ENCODE measurements at places on chromosomes 5 and 9. TPM values are rescaled to one million over a fixed set of nuclear protein-coding genes. Genes with fewer than 3 reads are reported as not detected.

LCN12 gene
- 0.44 TPM for total RNA-seq

GRCh38 chr5:154587123-154588026, 109.3 kb upstream of the HAND1 start:
- no peak overlapping the region for H3K4me3 ChIP-seq
- no peak for DNase-seq
- H3K27ac ChIP-seq = no peak overlapping the region
- H3K27me3 ChIP-seq = peaks cover 6% of the 10 kb centered on the region
- no peaks in the 10 kb centered on the region for H3K4me1 ChIP-seq
- H3K36me3 ChIP-seq = no peaks in the 10 kb centered on the region

GDNF gene
- 1.6 TPM for total RNA-seq

DNA sequence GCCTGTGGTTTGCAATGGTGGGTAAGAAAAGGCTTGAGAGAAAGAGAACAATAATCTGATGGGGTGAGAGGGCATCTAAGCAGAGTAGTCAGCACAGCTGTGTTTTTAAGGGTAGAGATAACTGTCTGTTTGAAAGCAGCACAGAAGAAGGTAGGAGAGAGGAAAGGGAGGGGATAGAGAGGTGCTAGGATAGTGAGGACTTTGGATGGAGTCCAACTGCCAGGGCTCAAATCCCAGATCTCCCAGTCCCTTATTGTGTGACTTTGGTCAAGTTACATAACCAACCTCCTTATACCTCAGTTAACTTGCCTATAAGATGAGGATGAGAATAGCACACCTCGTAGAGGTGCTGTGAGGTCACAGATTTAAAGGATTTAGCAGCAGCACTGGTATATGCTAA, 55.6 kb downstream of the GPR21 start:
- no peaks in the 10 kb centered on the region for H3K4me1 ChIP-seq
- no peak for DNase-seq
- H3K4me3 ChIP-seq = no peak overlapping the region
- H3K27ac ChIP-seq = no peak overlapping the region
- H3K36me3 ChIP-seq = peaks cover 52% of the 10 kb centered on the region
- no peaks in the 10 kb centered on the region for H3K27me3 ChIP-seq

DNA sequence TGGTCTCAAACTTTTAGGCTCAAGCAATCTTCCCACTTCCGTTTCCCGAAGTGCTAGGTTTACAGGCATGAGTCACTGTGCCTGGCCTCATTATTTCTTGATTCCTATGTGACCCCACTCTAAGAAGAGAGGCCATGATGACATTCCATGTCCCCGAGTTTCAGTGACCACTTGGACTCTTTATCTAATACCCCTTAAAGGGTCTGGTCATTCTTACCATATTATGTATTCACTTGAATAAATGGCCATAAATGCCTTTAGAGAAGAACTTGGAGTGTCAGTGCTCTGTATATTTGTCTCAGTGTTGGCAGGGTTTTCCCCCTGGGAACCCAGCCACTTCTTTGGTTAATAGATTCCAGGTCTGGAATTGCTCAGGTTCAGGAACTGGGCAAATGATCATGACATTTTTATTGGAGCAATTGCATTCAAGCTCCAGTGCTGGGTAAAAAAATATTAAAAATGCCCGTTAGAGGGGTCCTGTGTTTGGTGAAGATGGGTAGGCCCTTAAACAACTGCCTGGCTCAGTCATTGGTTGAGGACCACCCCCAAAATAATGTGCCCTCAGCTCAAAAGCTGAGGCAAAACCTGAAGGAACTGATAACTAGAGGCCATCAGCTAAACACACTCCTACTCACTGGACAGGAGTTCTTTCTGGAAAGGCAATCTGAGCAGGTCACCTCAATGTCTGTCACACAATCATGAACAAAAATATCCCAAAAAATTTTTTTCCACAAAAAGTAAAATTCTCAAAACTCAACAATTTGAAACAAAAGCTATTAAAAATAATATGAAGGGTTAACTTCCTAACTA, 186.6 kb upstream of the ZNF608 start:
- H3K36me3 ChIP-seq = no peaks in the 10 kb centered on the region
- H3K4me3 ChIP-seq = no peak overlapping the region
- DNase-seq = peak; percentile 70
- no peaks in the 10 kb centered on the region for H3K27me3 ChIP-seq
- H3K4me1 ChIP-seq = no peaks in the 10 kb centered on the region

DRD1 gene
- total RNA-seq = under 0.01 TPM

DNA sequence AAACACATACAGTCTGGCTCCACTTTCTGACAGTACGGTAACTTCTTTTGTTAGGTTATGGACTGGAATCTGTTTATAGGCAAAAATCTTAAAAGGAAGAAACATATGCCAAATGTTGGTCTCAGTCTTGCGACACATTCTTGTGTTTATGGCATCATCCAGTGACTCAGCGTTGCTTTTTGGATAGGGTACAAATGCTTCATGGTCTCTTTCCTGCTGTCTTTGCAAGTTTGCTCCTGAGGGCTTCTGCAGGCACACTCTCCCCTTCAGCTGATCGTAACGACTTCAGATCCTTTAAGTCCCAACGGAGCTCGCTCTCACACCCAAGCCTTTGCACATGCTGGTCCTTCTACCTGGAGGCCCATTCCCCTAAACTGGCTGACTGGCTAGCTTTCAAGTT, 23.6 kb upstream of the TNFSF8 start:
- no peaks in the 10 kb centered on the region for H3K4me1 ChIP-seq
- H3K27me3 ChIP-seq = no peaks in the 10 kb centered on the region
- H3K36me3 ChIP-seq = no peaks in the 10 kb centered on the region
- H3K4me3 ChIP-seq = no peak overlapping the region
- H3K27ac ChIP-seq = no peak overlapping the region

RASEF gene
- 0.31 TPM for total RNA-seq

GRCh38 chr9:135221951-135222631, 134.6 kb downstream of the OLFM1 start:
- peaks cover 29% of the 10 kb centered on the region for H3K27me3 ChIP-seq
- no peak for DNase-seq
- H3K36me3 ChIP-seq = no peaks in the 10 kb centered on the region
- no peak overlapping the region for H3K27ac ChIP-seq
- no peak overlapping the region for H3K4me3 ChIP-seq

DNA sequence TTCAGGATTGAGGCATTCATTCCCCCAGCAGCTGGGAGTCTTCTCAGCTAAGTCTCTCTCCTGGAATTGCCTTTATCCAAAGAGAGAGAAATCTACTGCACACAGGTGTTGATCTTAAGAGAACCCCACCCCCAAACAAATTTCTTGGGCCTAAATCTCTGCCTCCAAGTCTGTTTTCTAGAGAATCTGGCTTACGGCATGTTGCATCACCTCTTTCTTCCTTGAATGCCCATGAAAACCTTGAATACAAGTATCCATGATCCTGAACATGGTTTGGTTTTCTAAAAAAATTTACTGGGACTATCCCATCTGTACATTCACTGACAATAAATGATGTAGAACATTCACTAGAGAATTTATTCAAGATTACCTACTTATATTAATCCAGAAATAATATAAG, 401.6 kb downstream of the PDE4D start:
- H3K4me1 ChIP-seq = peaks cover 3% of the 10 kb centered on the region
- H3K36me3 ChIP-seq = no peaks in the 10 kb centered on the region
- no peak for DNase-seq
- H3K27me3 ChIP-seq = no peaks in the 10 kb centered on the region
- no peak overlapping the region for H3K4me3 ChIP-seq

TNFSF8 gene
- 0.49 TPM for total RNA-seq

GRCh38 chr5:80799041-80799440, 144.3 kb upstream of the DHFR start:
- H3K36me3 ChIP-seq = peaks cover 4% of the 10 kb centered on the region
- H3K4me3 ChIP-seq = no peak overlapping the region
- H3K27ac ChIP-seq = no peak overlapping the region
- no peaks in the 10 kb centered on the region for H3K27me3 ChIP-seq

ADAMTSL2 gene
- 4.7 TPM for total RNA-seq

GRCh38 chr9:33116860-33117259, 40.4 kb upstream of the SMU1 start:
- DNase-seq = peak; percentile 57
- peaks cover 15% of the 10 kb centered on the region for H3K4me1 ChIP-seq
- no peak overlapping the region for H3K4me3 ChIP-seq
- peak overlapping the region; percentile 81 for H3K27ac ChIP-seq

DNA sequence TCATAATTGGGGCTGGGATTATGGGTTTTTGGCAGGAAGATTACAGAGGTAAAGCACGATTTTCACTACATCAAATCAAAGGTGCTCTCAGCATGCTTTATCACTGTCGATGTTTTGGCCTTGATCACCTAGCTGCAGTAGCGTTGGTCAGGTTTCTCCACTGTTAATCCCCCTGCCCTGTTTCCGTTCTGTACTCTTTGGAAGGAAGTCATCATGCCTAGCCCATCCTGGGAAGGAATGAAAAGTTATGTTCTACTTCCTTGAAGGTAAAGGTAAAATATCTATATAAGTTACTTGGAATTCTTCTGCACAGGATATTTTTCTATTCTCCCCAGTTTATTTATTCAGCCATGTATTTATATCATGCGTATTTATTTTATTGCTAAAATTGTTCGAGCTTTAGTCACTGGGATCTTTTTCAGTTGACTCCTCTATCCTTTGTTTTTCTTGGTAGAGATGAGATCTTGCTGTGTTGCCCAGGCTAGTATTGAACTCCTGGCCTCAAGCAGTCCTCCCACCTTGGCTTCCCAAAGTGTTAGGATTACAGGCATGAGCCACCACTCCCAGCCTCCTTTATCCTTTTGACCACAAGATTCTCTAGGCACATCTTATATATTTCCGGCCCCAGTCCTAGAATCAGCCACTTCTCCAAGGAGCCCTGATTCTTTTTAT, 25.3 kb downstream of the FAF2 start:
- no peak overlapping the region for H3K4me3 ChIP-seq
- H3K4me1 ChIP-seq = no peaks in the 10 kb centered on the region
- no peak overlapping the region for H3K27ac ChIP-seq
- DNase-seq = no peak

GRCh38 chr9:112084334-112084733, 90.8 kb downstream of the SUSD1 start:
- H3K4me3 ChIP-seq = no peak overlapping the region
- no peak for DNase-seq
- no peaks in the 10 kb centered on the region for H3K4me1 ChIP-seq
- no peak overlapping the region for H3K27ac ChIP-seq

DNA sequence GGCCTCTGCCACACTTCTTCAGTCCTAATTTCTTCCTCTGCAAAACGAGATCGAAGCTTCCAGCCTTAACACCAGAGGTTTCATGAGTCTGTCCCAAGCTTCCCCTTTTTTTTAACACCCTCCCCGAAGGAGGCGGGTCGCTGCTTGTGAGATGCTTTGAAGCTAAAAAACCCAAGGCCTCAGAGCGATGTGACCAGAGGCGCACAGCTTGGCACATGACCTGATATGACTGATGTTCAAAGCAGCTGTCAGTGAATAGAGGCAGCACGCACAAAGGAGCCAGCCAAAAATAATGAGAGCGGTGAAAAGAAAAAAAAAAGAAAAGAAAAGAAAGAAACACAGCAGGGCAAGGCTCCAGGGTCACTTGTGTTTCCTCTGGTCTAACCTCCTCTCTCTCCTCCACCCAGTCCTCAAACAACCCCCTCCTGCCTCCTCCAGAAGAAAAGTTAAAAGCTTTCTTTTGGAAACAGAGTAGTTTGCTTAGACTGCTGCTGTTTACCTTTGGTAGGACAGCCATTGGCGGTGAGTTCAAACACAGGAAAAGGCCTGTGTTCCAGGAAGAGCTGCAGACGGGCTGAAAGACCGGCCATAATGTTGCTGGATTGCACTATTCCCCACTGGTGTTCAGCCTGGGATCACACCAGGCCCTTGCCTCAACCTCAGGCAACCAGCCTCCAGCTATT, 10.9 kb upstream of the ZNF366 start:
- no peaks in the 10 kb centered on the region for H3K27me3 ChIP-seq
- no peaks in the 10 kb centered on the region for H3K36me3 ChIP-seq
- peaks cover 14% of the 10 kb centered on the region for H3K4me1 ChIP-seq
- H3K27ac ChIP-seq = peak overlapping the region; percentile 57
- H3K4me3 ChIP-seq = no peak overlapping the region

- no peak overlapping the region for H3K27ac ChIP-seq
- no peak for DNase-seq
- no peaks in the 10 kb centered on the region for H3K4me1 ChIP-seq
Measured at GRCh38 chr5:9173281-9174048, 372.4 kb downstream of the SEMA5A start.

ENG gene
- 9.3 TPM for total RNA-seq

GRCh38 chr5:144451187-144451973, 280.7 kb downstream of the KCTD16 start:
- H3K36me3 ChIP-seq = no peaks in the 10 kb centered on the region
- H3K4me3 ChIP-seq = no peak overlapping the region
- H3K27ac ChIP-seq = no peak overlapping the region

DNA sequence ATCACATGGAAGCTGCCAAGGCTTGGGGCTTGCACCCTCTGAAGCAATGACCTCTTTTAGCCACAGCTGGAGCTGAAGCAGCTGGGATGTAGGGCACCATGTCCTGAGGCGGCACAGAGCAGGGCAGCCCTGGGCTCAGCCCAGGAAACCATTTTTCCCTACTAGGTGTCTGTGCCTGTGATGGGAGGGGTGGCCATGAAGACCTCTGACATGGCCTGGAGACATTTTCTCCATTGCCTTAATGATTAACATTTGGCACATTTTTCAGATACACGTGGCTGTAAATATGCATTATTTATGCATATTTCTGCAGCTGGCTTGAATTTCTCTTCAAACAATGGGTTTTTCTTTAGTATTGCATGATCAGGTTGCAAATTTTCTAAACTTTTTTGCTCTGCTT, 81.7 kb downstream of the OSMR start:
- no peak overlapping the region for H3K27ac ChIP-seq
- peaks cover 5% of the 10 kb centered on the region for H3K36me3 ChIP-seq
- no peaks in the 10 kb centered on the region for H3K4me1 ChIP-seq
- H3K27me3 ChIP-seq = no peaks in the 10 kb centered on the region
- DNase-seq = no peak

DNA sequence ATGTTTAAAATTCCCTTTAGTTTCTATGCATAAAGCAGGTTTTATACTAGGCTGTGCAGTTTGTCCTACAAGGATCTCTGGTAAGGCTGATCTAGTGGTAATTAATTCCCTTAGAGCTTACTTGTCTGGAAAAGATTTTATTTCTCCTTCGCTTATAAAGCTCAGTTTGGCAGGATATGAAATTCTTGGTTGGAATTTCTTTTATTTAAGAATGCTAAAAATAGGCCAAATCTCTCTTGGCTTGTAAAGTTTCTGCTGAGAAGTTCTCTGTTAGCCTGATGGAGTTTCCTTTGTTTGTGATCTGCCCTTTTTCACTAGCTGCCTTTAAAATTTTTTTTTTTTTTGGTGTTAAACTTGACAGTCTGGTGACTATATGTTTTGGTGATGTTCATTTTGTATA, 237.1 kb upstream of the TLE4 start:
- H3K4me3 ChIP-seq = no peak overlapping the region
- H3K4me1 ChIP-seq = no peaks in the 10 kb centered on the region
- peak; percentile 57 for DNase-seq
- no peaks in the 10 kb centered on the region for H3K36me3 ChIP-seq
- H3K27me3 ChIP-seq = no peaks in the 10 kb centered on the region
- H3K27ac ChIP-seq = no peak overlapping the region

GFM2 gene
- total RNA-seq = 24.6 TPM

- no peaks in the 10 kb centered on the region for H3K27me3 ChIP-seq
- peak; percentile 87 for DNase-seq
- H3K27ac ChIP-seq = peak overlapping the region; percentile 80
- H3K4me1 ChIP-seq = peaks cover 8% of the 10 kb centered on the region
Measured at GRCh38 chr9:13437866-13438265, 158.4 kb upstream of the MPDZ start.

GRCh38 chr9:134433909-134434882, 107.9 kb downstream of the RXRA start:
- peaks cover 49% of the 10 kb centered on the region for H3K36me3 ChIP-seq
- H3K27ac ChIP-seq = peak overlapping the region; percentile 86
- peaks cover 81% of the 10 kb centered on the region for H3K4me1 ChIP-seq
- H3K27me3 ChIP-seq = no peaks in the 10 kb centered on the region
- no peak for DNase-seq

GRCh38 chr5:18745988-18746615, 1111.8 kb downstream of the TAF11L14 start:
- H3K27me3 ChIP-seq = no peaks in the 10 kb centered on the region
- DNase-seq = peak; percentile 20
- no peaks in the 10 kb centered on the region for H3K4me1 ChIP-seq

CD74 gene
- total RNA-seq = 50.2 TPM
